Stimulated activated CD4-positive, alpha-beta T cell treated with anti-CD3 and anti-CD28 coated beads, Interleukin-15, amount 100 ng/mL, for 1 hour (primary cell): ENCODE measurements at places on chromosomes 12 and 14.

DNA sequence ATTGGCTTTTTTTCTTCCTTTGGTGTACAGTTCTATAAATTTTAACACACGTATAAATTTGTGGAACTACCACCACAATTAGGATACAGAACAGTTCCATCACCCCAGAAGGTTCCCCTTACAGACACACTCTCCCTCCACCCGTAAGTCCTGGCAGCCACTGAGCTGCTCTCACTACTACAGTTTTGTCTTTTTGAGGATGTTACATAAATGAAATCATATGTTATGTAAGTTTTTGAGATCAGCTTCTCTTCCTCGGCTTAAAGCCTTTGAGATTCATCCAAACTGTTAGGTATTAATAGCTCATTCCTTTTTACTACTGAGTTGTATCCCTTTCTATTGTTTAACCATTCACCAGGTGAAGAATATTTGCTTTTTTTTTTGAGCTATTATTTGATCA lies 74.3 kb upstream of the SLC24A4 start:
- no peak for DNase-seq

DNA sequence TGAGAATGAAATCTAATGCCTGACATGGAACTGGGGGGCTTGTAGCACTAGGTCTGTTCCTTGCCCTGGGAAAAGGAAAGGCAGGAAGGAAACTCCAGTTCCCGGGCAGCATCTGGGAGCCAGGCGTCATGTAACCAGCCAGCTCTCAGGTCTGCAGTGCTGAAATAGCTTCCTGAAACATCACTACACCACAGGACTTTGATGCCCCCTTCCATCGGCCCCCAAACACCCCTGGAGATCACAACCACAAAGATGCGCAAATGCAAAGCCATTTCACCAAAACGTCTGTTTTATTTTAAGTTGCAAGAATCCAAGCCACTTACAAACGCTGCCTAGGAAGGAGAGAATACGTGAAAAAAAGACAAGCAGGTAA lies 40.9 kb downstream of the KCTD10 start:
- DNase-seq, result no peak

DNA sequence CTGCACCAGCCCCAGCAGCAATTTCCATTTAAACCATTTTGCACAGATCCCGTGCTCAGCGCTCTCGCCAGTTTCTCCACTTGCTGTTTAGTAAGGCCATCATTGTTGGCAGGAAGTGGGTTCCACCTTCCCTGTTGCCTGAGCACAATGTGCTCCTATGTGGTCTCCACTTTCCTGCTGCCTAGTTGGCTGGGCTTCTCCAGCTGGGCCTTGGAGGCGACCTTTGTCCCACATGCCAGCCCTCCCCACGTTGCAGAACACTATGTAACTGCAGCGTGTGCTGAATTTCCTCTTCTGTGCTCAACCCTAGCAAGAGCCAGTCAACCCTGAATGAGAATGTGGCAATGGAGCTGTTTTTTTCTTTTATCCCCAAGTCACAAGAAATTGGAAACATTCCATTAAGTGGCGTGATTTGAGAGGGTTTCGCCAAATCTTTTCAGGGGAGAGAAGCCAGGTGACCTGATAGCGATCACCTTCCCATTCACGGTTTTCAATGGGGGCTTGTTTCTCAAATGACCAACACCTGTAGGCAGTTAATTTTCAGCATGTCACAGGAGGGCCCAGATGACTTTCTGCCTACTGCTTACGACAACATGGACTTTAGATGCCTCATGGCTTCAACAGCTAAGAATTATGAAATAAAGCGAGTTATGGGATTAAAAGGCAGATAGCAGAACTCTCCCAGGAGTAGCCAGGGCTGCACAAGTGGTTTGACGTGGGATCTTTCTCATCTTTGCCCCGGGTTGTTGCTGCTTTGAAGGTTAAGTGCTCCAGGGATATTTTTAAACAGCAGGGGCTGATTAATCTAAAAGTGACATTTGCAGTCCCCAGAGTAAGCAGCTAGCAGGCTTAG lies at the start of gene ACACB:
Gene ACACB (plus strand): TSS at position 830 of the 853 bp plus-strand sequence. CDS start 22,819 bp downstream, outside the sequence.
- no peak for DNase-seq

- no peak for DNase-seq
Observed at GRCh38 chr12:83003026-83003425, 316.3 kb downstream of the TMTC2 start.

- no peak for DNase-seq
Observed at GRCh38 chr12:9096563-9097176, 19.0 kb downstream of the A2M start.

DNA sequence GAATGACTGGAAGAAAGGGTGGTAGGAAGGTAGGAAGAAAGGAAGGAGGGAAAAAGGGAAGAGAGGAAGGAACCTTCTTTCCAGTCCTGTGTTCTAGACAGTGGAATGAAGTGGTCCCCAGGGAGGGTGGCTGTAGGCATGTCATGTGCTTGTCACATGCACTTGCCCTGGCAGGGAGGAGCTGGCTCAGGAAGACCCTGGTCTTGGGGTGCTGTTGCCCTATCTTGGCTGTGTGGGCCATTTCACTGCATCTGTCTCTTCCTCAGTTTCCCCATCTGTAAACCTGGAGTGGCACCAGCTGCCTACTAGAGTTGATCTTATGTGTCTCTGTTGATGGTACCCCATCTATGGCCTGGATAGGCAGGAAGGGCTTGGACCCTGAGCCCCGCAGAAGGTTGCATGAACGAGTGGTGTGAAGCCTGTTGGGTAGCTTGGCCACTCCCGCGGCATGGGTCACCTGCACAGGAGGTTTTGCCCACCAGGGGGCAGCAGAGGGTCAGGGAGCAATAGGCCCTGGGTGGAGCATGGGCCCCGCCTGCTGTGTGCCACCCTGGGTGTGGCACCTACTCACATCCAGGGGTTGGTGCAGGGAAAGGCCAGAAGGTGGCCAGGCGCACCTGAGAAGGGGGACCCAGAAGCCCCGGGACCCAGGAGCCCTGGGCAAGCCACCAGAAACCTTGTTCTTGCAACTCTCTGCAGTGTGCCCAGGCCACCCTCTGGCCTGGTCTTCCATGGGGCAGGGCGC lies 25.1 kb downstream of the MEG3 start:
- DNase-seq, result peak; percentile 71

DNA sequence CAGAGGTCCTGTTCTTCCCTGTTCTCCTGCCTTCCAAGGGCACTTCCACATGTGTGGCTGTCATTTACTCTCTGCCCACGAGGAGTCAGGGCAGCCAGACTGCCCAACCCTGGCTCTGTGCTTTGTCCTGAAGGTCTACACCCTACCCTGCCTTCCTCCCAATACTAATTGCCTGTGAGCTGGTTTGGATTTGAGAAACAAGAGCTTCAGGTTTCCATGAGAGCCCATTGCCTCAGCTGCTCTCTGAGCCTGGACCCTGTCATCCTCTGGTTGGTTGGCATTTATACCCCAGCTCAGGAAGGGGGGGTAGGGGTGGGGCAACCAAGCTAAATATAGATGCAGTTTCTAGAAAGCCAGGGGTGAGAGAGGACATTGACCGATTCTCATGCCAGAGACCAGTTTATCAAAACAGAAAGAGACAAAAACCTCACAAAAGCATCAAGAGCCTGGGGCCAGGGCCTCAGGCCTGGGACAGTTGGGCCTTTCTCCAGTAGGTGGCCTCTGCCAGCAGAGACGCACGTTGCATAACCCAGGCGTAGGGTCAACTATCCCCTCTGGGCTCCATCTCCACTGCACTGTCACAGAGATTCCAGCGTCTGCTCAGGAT lies 34.5 kb downstream of the VDR start:
- no peak for DNase-seq

DNA sequence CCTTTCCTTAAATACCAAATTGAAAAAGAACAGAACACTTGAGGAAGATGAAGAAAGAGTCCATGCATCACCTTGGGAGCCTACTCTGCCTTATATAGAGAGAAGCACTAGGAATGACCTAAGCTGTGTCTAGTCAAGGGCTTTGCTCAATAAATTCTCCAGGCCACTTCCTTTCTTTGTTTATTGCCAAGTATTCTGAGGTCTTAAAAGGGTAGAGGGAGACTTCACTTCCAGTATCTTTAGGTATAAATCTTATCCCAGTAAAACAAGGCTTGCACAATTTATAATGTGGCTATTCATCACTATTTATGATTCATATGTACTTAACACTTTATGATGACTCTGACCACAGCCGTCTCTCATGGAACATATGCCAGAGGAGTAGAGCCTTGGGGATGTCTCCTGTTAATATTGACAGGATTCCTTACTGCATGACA lies 85.1 kb upstream of the ARHGAP5 start:
- no peak for DNase-seq

GRCh38 chr14:21991130-21991529 lies 317.5 kb upstream of the OR4E1 start:
- DNase-seq, result no peak

- no peak for DNase-seq
Observed at GRCh38 chr14:46573498-46573897, 78.1 kb downstream of the RPL10L start.

DNA sequence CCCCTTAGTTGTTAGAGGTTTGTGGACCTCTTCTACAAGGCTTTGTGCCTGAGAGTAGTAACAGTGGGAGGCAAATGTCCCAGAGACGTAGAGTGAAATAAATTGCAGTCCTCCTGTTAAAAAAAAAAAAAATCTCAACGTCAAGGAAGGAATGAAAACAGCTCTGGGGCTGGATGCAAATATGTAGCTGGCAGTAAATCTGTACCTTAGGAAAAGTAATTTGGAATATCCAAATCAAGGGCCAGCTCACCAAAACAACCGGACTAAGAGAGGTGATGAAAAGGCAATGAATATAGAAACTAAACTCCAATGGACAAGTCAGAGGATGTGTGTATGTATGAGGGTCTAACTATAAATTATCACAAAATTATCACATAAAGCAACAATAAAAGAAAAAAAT lies 27.0 kb downstream of the SINHCAF start:
- no peak for DNase-seq

DNA sequence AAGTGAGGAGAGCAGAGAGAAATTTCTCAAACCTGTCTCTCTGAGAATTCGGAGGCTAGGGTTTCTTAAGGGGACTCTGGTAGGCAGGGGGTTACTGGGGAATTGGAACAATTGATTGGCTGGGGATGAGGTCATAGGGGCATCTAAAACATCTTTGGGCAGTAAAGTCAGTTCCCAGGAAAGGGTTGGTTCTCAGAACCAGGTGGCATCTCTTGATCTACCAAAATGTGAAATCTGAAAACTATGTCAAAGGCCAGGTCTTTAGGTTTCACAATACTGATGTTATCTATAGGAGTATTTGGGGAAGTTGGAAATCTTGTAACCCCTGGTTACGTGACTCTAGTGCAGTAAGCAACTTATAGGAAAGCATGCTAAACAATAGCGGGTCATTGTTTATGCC lies 6.9 kb downstream of the C12orf75 start:
- DNase-seq, result no peak

DNA sequence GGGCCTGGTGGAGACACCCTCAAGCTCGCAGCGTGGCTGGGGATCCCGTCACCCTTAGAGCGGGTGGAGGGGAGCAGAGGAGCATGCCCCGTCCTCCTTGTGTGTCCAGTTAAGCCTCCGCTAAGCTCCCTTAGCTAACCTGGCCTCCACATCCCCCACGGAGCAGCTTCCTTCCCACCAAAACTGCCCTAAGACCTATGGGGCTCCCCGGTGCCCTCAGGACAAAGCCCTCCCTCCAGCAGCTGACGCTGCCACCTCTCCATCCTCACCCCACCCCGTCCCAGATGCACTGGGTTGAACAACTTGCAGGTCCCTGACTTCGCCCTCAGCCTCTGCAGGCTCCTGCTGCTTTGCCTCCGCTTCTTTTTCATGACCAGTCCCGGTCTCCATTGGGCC lies 4.0 kb downstream of the AHNAK2 start:
- DNase-seq, result no peak

DNA sequence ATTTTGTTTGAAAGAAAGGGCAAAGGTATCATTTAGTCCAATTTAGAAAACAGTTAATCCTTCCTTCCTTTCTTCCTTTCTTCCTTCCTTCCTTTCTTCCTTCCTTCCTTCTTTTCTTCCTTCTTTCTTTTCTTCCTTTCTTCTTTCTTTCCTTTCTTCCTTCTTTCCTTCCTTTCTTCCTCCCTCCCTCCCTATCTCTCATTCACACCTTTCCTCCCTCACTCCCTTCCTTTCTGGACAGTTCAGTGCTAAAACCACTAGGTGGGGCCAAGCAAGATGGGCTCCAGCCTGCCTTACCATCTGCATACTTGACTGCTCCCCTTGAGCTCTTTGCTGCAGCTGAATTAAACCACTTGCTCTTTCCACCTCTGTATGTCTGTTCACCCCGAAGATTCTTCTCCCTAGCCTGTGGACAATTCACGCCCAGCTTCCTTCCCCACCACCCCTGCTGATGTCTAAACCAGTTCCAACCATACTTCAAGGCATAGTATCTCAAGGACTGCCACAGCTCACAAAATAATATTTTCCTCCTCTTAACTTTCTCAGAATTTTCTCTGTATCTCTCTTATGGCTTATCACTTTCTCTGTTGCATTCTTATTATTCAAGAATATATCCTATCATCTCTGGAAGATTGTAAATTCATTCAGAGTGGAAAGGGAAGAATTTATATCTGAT lies 78.0 kb downstream of the DBX2 start:
- DNase-seq, result no peak
